ENCODE measurements at places on chromosomes 12 and 14.
A peak's percentile ranks its signal among the peaks of the same experiment; 100 is the strongest.

GRCh38 chr12:65792724-65793123 is 31.6 kb upstream of the HMGA2 start:
- DNase-seq = no peak

DNA sequence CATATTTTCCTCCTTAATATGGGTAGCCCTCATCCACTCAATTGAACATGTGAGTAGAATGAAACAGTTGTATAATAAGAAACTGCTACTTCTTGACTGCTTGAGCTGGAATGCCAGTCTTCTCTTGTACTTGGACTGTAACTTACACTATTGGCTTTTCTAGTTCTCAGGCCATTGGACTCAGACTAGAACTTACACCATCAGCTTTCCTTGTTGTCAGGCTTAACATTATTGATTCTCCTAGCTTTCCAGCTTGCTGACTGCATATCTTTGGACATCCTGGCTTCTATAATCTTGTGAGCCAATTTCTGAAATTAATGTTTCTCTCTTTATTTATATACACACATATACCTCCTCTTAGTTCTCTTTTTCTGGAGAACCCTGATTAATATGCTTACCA is 24.8 kb downstream of the CCDC91 start:
- no peak for DNase-seq

GRCh38 chr12:94793191-94793595 is 142.8 kb upstream of the TMCC3 start:
- no peak for DNase-seq

DNA sequence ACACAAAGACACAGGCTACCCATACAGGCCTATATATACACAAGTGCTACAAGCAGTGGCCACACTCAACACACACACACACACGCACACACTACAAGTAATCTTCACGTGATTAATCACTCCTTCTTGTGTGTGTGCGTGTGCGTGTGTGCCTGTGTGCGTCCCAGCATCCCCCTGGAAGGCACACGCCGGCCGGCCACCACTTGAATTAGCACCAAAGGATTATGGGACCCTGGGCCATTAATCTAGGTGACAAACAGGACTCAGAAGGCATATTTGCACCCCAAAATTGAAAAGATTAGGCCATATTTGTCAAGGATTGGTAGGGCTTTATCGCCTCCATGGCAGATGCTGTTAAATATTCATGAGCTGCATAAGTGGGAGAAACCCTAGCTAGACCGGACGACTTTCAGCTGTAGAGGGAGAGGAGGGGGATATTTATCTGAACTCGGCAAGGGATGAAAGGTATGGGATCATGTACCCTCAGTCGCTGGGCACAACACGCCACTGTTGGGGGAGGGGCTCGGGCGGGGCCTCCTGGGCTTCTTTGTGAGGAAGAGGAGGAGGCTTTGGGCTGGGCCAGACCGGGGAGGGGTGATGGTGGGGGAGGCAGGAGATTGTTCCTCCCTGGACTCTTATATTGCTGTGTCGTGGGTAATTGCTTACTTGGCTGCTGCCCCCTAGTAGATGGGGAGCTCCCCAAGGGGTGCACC is 89.6 kb upstream of the LHX5 start:
- DNase-seq = no peak

DNA sequence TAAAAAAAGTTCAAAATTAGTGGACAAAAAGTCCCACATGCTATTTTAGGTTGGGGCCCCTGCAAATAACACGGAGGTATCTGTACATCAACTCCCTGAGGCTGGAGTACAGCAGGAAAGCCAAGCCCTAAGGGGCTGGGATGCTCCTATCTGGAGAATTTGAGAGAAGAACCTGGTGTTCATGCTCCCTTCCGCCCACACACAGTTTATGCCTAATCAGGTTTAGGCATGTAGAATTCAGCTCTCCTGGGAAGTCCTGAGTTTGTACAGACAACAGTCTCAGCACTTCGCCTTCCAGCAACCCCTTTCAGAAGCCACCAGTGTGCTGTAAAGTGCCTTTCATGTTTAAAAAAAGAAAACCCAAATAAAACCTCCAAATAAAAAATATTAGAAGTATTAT is 237.3 kb upstream of the GRIP1 start:
- DNase-seq = no peak

- DNase-seq = peak; percentile 1
These were observed 501.2 kb downstream of the GALC start for GRCh38 chr14:87491816-87492215.

GRCh38 chr14:62745496-62745895 is 299.8 kb downstream of the KCNH5 start:
- no peak for DNase-seq

DNA sequence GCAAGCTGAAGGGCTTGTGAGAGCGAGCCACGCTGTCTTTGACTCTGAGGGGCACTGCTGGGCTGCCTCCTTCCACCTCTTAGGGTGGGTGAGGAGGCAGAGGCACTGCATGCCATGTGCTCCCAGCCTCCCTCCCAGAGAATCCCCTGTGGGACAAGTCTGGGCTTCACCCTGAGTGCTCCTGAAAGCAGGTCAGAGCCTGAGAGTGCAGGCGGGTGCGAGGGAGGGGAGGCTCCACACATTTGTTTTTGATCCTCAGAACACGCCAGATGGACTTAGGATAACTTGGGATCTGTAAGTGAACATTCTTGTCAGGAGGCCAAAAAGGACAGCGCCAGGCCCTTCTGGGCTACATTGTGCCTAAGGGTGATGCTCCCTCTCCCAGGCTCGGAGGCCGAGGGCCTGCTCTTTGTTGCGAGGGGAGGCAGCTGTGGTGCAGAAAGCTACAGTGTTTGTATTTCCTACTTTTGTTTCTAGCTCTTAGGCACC is 155.4 kb downstream of the TMX1 start:
- peak; percentile 44 for DNase-seq

- DNase-seq = no peak
These were observed 7.5 kb downstream of the C14orf180 start for GRCh38 chr14:104586832-104587620.

DNA sequence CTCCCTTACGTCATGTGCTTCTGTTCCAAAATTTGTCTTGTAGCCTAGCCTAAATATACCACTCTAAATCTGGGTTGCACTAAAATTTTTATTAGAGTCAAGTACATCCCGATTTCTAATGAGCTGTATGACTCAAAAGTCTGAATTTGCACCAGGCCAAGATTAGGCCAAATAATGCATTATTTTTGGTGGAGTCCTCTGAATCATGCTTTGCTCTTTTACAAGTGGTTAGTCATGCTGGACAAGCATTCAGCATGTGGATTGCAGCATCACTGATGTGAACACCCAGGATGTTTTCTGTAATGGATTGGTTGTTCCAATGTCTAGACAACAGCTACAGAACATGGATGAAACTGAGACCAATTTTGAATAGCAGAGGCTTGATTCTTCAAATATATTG is 23.7 kb downstream of the HEBP1 start:
- DNase-seq = no peak

DNA sequence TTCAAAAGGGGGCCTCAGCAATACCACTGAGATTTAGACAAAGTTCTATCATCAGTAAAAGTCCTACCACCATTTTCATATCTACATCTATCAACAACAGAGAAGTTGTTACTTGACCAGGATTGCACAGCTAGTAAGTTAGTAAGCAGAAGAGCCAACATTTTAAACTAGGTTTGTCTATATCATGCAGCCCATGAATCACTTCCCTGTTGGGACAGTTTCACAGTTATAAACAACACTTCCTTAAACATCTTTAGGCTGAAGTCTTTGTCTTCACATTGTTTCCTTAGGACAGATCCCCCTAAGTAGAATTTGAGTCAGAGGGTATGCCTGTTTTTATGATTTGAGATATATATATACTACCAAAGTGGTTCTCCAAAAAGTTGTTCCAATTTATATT is 68.5 kb downstream of the DAO start:
- DNase-seq = no peak

- no peak for DNase-seq
These were observed 41.3 kb downstream of the IFNG start for GRCh38 chr12:68118096-68118755.

DNA sequence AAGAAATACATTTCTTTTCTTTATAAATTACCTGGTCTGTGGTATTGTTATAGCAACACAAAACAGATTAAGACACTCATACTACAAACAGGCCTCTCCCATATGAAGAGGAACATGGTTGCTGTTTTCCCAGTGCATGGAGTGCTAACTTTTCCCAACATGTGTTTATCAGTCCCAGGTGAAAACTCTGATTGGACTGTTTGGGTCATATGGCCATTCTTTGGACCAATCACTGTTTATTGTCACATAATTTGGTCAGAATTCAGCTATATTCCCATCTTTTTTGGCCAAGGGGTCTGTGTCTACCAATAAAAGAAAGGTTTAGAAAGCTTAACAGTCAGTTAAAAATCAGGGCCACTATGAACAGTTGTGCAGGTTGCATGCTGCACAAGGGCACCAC is 35.4 kb upstream of the CCDC60 start:
- DNase-seq = no peak

DNA sequence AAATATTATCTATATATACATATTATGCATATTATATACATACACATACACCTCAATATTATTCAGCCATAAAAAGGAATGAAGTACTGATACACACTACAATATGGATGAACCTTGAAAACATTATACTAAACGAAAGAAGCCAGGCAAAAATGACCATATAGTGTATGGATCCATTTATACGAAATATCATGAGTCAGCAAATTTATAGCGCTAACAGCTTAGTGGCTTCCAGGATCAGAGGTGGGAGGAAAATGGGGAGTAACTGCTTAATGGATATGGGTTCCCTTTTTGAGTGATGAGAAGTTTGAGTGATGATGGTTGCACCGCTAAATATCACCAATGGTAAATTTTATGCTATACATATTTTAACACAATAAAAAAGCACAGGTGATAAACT is 32.7 kb downstream of the PTGER2 start:
- no peak for DNase-seq

GRCh38 chr12:18819484-18819883 is 81.6 kb downstream of the CAPZA3 start:
- no peak for DNase-seq

DNA sequence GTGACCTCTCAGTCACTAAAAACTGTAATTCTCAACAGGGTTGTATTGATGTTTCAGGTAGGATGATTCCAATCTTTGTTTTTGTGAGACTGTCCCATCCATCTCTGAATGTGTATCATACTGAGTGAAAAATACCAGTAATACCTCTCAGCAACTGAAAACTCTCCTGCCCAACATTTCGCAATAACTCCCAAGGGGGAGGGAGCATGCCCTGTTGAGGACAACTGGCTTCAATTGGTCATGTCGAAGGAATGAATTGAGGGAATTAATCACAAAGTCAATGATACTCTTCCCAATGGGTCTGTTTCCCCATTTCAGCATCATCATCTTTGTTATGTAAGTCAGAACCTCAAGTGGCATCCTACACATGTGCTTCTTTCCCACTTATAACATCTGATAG is 102.4 kb upstream of the E2F7 start:
- DNase-seq = no peak

GRCh38 chr14:72513965-72514659 is 379.8 kb downstream of the DPF3 start:
- DNase-seq = peak; percentile 72

- peak; percentile 75 for DNase-seq
These were observed 130.5 kb upstream of the CRY1 start for GRCh38 chr12:107223821-107224220.

- DNase-seq = peak; percentile 40
These were observed 130.3 kb upstream of the NUDT4 start for GRCh38 chr12:93247313-93247991.

DNA sequence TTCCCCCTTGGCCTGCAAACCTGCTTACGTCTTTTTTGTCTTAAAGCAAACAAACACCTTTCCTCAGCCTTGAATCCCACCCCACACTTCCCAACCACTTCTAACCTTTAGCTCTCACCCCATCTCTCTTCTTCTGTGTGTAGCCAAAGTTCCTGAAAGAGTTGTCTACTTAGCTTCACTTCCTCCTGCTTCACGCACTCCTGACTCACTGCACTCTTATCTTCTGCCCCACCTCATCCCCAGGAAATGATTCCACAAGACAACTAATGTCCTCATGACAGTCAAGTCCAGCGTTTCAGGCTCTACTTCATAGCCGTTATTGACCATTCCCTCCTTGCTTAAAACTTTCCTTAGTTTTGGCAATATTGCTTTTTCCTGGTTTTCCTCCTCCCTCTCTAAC is 22.4 kb downstream of the EIF2B2 start:
- DNase-seq = no peak

- no peak for DNase-seq
These were observed 320.0 kb downstream of the RAD51B start for GRCh38 chr14:68139431-68140075.

DNA sequence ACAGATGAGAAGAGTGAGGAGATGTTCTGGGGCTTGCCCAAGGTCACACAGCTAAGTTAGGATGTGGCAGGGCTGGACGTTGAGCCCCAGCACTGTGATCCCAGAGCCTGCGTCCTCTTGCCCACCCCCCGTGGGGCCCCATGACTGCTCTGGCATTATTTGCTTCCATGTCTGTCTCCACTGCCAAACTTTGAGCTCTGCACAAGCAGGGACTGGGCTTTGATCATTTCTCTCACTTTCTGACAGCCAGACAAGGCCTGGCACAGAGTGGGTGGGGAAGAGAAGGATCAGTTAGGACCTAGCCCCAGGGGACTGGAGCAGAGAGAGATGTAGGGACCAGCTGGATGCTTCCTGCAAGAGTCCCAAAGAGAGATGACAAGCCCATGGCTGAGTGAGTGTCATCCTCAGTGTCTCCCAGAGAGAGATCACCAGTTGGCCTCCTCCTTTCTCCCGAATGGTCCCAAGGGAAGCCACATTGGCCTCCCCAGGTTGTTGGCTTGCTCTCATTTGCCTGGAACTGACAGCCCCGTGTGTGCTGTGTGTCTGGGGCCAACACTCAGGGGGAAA is 126.7 kb upstream of the PWP1 start:
- DNase-seq = peak; percentile 32

- peak; percentile 31 for DNase-seq
These were observed 27.7 kb upstream of the DHRS2 start for GRCh38 chr14:23608454-23608853.

DNA sequence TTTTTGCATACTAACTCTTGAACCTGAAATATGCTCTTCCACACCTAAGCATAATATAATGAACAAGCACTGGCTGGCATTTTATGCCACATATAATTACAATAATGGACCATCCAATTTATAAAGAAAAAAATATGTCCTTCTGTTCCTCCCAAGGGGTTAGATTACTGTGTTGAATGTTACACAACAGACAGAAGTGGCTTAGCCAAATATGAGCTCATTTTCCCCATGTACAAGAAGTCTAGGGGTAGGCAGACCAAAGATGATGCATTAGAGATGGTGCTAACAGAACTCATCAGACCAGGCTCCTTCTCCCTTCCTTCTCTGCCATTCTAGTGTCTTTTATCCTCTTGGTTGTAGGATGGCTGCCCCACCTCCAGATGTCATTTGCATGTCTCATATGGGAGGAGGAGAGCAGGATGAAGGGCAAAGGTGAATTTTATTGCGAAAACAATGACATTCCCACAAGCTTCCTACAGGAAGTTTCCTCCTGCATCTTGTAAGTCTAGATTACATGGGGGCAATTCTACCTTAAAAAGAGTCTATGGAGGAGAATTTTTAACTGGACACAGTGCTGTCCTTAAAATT is 43.9 kb upstream of the SLC2A13 start:
- DNase-seq = no peak

- DNase-seq = no peak
These were observed 33.2 kb upstream of the LDHB start for GRCh38 chr12:21690704-21691368.

GRCh38 chr14:64879635-64880220 is at the start of gene SPTB:
TSS of gene SPTB (minus strand) at chr14:64879907. CDS start at chr14:64823094, 56,813 bp downstream.
- peak; percentile 15 for DNase-seq

- DNase-seq = no peak
These were observed 52.5 kb downstream of the ATP23 start for GRCh38 chr12:57993834-57994233.

- peak; percentile 67 for DNase-seq
These were observed 95.1 kb downstream of the LLPH start for GRCh38 chr12:66035288-66035966.
